HepG2 (cell line): ENCODE measurements at places on chromosomes 13 and 19.

DNA sequence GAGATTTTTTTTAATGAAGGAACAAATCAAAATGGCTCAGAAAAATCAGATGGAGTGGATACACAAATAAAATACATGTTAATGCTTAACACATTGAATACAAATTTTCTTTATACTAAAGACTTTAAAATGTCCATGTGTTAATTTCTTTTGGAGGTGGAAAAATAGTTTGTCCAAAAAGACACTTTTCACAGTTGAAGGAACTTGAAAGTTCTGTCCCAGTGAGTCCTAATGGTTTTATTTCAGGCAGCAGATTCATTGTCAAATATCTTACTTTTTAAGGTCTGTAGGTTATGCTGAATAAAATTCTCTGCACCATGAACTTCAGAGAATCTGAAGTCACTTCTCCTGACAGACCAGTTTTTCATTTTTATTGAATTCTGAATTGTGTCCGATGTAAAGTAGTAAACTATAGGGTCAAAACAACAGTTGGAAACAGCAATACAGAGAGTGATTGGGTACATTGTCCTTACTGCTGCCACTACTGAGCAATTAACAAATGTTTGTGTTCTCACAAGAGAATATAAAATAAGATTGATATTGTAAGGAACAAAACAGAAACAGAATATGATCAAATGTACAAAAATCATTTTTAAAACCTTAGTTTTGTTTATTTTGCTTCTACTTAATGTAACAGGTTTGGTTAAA is 1.6 kb downstream of the LPAR6 start:
- DNase-seq = no peak

GRCh38 chr19:19111967-19112580 is 26.2 kb downstream of the TMEM161A start:
- no peak for DNase-seq

GRCh38 chr13:34207872-34208271 is 389.9 kb downstream of the RFC3 start:
- no peak for DNase-seq

DNA sequence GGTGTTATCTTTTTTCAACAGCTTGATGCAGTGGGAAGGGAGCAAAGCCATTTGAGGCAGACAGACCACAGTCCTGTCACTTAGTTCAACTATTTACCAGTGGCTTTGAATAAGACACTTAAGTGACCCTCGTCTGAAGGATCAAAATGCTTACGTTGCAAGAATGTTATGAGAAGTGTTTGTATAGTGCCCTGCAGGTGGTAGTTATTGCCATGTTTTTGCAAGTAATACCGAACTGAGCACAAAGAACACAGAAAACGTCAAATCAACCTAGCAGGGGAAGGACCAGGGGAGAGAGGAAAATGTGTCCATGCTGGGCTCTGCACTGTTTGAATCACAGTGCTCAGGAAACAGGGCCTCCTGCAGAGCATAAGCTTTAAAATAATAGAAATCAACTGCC is 2.8 kb downstream of the SOHLH2 start:
- no peak for DNase-seq

DNA sequence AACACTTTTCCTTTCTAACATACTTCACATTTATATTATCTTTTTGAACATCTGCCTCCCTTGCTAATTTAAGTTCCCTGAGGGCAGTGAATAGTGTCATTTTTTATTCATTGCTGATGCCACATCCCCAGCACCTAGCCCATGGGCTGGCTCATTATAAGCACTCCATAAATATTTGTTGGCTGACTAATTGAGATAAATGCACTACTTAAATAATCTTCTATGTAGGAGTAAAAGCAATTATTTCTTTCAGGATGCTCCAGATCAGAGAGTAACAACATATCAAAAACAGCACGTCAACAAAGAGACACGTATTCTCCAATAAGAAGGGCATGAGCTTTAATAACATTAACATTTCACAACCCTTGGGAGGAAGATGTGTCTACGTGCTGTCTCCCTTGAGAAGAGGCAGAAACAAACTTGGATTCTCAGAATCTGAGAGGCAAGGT is 228.2 kb downstream of the LHFPL6 start:
- no peak for DNase-seq

DNA sequence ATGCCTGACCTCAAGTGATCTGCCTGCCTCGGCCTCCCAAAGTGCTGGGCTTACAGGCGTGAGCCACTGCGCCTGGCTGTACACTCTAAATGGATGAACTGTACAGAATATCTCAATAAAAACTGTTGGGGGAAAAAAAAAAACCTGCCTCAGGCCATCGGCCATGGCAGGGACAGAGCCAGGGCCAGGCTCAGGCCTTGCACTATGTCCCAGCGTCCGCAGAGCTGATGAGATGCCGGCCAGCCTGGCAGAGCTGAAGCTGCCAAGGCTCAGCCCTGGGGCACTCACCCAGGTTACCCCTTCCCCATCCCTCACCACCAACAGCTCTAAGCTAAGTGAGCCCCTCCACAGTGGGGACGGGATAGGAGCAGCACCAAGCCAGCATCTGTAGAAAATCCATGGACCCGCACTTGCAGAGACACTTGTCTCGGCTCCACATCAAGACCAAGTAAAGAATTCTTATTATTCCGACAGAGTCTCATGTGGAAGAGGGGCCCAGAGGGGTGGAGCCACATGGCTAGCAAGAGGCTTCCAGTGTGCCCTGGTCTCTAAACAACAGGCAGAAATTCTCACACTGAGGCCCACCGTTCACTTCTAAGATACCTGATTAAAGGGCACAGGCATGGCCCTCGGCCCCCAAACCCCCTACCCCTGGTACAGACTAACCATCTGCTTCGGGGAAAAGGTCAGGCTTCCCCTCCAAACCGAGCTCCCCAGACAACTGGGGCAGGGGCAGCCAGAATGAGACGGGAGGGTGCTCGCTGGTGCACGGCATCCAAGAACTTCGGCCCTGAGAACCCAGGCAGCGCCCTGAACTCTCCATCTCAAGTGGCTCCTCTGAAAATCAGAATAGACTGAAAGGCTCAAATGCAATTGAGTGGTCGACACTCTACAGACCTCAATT is 5.8 kb downstream of the PPP6R1 start:
- no peak for DNase-seq

- DNase-seq = no peak
These were observed 8.1 kb upstream of the CYP2F1 start for GRCh38 chr19:41106177-41106576.

DNA sequence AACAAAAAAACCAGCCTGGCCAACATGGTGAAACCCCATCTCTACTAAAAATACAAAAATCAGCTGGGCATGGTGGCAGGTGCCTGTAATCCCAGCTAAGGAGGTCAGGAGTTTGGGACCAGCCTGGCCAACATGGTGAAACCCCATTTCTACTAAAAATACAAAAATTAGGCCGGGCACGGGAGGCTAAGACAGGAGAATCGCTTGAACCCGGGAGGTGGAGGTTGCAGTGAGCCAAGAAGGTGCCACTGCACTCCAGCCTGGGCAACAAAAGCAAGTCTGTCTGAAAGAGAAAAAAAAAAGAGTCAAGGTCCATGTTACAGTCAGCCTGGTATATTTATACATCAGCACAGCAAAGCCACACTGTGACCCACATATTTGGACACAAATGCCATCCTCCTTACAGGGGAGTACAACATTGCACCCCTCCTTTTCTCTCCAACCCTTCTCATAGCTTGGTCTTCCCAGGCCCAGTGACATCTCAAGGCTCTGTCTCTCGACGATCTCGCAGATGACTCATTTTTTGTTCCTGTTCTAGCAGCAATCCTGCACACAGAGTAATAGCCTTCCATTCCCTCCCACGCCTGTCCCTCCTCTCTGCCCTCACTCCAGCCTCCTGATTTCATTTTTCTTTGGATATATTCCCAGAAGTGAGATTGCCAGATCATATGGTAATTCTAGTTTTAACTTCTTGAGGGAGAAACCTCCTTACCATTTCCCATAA is 21.0 kb upstream of the DPP9 start:
- no peak for DNase-seq

GRCh38 chr19:27793128-27793643 is 1419.8 kb downstream of the UQCRFS1 start:
- peak; percentile 87 for DNase-seq

DNA sequence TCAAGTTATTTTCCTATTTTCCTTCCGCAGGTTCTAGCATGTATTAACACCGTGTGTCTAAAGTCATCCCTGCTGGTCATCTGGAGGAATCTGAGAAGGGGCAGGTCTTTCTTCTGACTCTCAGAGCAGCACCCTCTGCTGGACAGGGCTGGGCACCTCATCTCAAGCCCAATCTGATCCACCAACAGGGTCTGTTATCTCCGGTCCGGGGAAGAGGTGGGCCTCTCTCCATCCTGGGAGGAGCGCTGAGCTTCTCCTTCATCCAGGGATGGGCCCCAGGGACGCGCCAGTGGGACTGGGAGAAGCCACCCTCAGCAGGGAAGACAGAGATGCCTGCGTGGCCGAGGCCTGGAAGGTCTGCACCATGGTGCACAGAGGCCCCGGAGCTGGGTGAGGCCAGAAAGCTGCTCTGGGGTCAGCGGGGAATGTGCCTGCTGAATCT is 26.0 kb upstream of the ZNF331 start:
- DNase-seq = peak; percentile 71

DNA sequence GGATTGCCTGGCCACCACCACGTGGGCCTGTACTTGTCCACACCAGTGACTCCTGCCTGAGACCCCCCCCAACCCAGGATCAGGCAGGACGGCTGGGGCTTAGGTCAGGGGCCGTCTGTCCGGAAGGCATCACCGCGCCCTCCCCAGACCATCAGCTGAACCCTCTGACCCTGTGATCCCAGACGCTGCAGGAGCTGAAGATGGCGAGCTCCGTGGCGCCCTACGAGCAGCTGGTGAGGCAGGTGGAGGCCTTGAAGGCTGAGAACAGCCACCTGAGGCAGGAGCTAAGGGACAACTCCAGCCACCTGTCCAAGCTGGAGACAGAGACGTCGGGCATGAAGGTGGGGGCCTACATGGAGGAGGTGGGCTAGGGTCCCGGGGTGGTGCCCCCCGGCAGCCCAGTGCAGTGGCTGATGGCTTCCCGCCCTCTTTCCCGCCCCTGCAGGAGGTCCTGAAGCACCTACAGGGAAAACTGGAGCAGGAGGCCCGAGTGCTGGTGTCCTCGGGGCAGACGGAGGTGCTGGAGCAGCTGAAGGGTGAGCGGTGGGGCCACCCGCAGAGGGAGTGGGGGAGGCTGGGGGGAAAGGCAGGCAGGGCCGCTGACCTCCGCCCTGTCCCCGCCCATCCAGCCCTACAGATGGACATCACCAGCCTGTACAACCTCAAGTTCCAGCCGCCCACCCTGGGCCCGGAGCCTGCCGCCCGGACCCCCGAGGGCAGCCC is 3.0 kb downstream of the APC2 start:
- DNase-seq = no peak

DNA sequence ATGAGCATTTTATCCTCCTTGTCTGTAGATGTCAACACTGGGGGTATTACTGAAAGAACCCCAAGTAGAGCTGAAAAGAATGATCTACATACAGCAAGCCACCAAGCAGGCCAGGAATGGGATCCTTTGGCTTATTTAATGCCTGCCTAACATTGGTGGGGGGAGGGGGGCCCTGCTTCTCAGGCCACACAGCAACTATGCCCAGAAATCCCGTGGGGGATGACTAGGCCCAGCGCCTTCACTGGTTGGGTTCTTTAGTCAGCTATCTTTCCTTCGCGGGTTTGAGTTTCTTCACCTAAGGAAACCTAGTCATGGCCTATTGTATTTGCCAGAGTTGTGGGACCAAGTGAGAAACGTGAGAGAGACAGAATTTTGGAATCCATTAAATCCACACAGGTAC is 80.5 kb downstream of the CCNA1 start:
- DNase-seq = no peak

DNA sequence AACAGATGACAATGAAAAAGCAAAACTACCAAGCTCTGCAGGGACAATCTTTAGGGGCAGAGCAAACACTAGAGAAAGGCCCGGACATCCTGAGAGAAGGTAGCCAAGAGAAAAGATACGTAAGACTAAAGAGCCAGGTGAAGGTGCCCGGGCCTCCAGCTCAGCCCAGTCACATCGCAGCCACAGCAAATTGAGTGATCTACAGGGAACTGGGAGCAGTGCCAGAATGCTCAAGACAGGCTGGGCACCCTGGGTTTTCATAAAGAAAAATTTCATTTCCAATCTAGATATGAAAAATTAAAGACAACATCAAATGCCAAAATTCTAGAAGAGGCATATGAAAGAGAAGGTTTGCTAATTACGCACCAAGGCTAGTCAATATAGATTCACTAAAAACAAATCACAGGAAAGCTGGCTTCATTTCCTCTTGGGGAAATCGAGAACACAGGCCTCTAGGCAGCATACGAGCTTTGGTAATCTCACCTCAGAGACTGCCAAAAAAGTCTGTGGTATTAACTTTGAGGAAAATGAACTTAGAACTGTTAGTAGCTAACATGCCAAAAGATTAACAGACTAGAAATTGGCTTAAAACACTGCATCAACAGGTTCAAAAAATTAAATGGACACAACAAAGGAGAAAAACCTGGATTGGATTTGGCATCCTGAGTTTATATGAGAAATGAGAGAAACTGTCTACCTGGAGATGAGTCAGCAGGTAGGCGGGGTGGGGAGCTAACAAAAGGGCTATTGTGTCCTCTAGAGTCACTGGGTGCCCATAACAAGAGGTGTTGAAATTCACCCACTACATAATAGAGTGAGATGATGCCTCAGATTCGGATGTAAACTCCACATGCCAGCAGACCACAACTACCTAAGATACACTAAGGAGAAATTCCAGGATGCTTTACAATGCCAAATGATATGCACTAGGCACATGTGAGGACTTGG is 6.6 kb downstream of the ANKRD10 start:
- DNase-seq = peak; percentile 94
